Activated T-helper 1 cell treated with anti-CD3 and anti-CD28 coated beads, Interleukin-12 subunit alpha, Interleukin-12 subunit beta, Interleukin-2, Interleukin-4 antibody, amounts not matched to agents 30 ng/mL and 10 ng/mL and 1 ng/mL, durations not matched to agents 14 hours and 24 hours and 36 hours (primary cell): ENCODE measurements at places on chromosomes 6 and 20.

DNA sequence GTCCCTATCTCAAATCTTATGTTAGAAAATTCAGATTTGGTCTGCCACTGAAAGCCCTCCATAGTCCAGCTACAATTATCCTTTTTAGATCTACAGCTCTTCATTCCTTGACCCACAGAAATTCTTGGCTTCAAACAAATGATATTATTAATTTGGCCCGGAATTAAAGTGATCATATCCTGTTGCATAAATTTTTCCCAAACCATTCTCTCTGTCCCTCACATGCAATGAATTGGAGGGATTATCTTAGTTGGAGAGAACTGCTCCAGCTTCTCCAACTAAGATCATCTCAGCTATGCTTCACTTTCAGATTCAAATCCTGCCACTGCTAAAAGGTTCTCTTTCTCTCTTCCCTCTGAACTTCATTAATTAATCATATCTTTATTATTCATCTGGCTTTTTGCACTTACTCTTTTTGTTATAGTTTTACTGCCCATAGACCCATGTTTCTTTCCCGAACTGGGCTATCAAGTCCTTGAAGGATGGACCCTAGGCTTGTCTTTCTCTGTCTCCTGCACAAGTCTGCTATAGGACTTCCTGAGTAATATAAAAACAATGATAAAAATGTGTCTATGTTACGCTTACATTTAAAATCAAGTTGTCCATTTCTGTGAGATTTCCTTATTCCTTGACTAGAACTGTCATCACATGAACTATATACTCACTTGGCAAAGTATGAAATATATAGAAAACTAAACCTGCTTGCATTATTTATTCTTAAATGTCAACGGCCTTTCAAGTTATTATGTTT lies 493.9 kb upstream of the MARCKS start:
- no peak for DNase-seq

- no peak for DNase-seq
Measured at GRCh38 chr20:22905658-22906057, 129.5 kb upstream of the SSTR4 start.

- DNase-seq = no peak
Measured at GRCh38 chr20:24283186-24283585, 186.2 kb upstream of the SYNDIG1 start.

DNA sequence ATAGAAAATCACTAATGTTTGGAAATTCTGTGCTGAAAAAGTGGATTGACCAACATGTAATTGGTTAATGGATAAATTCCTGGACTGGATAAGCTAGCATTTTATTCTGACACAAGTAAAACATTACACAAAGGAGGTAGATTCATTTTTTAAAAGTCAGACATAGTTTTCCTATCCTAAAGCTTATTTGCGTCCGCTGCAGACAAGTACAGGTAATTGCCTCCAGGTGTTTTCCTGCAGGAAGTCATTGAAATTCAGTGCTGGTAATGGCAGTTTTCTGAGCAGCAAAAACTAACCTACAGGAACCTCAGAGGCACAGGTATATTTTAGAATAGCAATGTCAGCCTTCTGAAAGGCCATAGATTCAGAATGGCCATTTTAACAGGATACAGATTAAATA lies 20.0 kb upstream of the HIVEP1 start:
- DNase-seq = no peak

DNA sequence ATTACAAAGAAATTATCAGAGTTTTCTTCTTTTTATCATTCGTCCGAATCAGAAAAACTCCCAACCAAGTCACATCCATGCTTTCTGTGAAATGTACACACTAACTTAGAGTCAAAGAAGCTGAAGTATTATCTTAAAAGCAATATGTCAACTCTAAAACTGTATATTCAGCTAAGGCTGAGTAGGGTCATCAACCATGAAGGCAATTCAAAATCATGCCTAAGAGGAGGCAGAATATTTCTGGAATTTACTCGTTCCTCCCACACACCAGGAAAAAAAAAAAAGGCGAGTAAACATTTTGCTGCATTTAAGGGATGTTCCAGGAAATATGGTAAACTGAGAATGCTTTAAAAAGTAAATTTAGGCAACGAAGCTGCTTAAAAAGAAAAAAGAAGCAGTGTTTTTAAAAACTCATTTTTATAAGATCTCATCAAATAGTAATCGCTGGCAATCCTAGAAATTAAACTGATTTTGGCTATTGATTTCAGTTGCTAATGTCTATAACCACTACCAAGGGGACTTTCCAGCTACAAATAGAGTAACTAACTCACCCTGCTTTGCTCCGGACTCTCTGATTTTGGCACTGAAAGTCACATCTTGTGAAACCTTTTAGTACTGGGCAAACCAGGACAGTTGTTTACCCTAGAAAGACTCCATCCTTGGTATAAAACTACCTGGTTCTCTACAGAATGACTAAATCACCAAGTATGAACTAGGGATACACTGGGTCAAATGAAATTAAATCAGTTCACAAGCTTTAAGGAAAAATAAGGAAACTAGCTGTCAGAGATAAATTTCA lies 82.8 kb downstream of the MBOAT1 start:
- no peak for DNase-seq

- DNase-seq = no peak
Measured at GRCh38 chr6:145529582-145529981, 205.7 kb downstream of the EPM2A start.

DNA sequence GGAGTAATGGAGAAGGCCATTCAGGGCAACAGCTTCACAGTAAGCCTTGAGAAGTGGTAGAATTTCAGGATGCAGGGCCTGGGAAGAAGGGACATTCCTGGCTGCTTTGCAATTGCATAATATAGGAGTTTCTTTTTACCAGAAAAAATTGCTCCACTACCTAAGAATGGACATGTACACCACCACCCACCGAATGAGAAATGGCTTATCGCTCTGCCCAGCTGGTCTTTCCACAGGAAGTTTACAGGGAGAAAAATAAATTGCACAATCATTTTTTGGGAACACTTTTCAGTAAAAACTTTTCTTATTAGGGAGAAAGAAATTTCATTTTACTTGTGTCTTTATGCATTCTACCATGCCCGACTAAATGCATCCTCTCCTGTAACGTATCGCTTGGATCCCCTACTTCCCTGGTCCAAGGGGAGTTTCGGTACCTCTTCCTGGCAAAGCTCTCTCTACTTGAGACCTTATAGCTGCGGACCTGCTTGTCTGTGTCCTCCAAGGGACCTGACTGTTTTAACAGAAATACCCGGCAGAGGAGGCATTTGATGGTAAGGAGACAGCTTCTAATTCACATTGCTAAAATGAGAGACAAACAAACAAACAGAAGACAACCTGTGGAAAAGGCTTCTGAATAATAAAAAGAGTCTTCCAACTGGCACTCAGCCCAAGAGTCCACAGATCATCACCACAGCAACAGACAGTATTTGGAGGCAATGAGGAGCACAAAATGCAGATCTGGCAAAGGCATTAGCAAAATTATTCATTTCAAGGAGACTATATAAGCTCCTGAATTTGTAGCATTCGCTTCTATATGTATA lies 54.2 kb downstream of the MAP3K5 start:
- no peak for DNase-seq

- DNase-seq = no peak
Measured at GRCh38 chr6:119686644-119687043, 337.1 kb upstream of the MAN1A1 start.

GRCh38 chr6:87669051-87669450 lies 33.0 kb downstream of the AKIRIN2 start:
- DNase-seq = no peak

DNA sequence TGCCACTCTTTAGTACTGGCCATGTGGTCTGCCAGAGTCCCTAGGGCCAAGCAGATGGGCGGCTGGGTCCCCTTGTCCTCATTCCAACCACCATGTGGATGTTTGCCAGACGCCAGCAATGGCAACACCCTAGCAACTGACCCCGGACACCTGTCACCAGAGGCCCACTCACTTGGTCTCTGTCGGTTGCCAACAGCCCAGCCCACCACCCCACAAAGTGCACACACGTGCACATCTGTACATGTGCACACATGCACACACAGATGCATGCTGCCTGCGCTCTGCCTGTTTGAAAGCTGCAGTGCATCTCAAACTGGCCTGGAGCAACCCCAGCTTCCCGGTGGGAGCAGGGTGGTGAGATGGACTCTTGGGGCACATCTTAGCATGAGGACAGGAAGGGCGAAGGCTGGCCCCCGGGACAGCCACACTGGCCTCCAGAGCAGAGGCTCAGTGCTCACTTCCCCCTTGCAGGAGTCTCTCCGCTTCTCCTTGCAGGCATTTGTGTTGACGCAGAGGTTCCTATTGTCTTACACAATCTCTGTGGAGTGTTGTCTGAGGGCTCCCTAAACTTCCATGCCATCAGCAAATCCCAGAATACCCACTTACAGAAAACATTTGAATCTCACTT lies 54.0 kb downstream of the PSMG4 start:
- DNase-seq = no peak

DNA sequence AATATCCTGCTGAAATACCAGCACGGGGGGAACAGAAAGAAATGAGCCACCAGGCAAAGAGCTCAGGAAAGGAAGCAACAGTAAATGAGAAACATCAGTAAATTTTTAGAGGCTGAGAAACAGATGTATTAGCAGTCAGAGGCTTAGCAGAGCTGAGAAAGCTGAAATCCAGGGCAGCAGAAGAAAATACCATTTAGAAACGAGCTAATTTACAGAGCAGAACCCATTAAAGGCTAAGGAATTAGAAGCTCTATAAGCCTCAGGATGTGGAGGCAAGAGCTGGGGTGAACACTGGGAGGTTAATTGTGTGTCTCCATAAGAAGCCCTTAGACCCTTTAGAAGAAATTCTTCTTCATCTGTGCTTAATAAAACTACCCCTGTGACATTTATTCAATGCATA lies 178.6 kb upstream of the RGS17 start:
- no peak for DNase-seq

DNA sequence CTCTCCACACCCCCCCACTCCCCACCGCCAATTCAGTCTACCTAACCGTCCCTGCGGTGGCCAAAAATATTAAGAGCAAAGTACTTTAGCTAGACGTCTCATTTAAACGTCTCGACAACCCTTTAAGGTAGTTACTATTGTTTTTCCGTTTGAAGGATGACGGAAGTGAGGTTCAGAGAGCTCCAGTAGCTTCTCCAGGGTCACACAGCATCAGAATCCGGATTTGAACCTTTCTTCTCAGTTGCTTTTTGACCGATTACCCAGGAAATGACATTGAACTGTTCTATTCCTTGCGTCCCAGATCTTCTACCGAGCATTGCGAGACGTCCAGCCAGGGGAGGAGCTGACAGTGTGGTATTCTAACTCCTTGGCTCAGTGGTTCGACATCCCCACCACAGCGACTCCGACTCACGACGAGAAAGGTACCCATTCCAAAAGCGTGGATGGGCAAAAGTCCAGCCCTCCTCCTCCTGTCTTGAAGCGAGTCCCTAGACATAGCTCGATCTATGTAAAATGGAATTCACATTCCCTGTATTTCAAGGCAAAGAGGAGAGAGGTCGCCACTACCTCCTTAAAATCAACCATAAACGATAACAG lies 2.4 kb downstream of the PRDM13 start:
- no peak for DNase-seq

DNA sequence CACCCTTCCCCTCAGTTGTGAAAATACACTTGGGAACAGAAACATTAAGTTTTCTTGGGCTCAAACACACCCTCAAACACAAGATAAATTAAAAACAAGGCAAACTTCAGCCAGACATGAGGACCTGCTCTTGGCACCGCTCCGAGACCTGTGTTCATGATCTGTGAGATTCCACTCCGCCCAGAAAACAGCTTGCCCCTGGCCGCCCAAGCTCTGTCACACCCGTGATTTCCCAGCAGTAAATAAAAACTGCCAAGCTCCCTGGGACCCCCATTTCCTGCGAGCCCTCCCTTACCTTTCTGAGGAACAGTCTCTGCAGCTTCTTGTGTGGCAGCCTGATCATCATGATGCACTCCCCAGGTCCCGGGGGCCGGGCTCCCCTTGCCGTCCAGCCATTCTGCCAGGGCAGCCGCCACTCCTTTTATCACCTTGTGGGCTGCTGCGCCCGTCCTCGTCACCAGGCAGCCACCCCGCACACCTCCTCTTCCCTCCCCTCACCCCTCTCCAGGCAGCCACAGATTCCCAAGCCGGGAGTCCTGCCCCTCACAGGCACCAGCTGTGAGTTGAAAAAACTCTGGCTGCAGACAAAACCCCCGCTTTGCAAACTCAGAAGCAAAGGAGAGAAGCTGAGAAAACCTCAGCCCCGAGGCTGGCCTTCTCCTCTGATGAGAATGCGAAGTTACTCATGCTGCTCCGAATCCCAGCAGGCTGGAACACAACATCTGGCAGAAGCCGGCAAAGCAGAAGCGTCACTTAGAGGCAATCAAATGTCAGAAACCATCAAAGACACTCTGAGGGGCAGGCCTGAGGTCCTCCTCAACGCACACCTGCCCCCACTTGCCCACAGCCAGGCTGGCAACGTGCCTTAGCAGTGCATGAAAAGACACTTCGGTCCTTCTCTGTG lies 130.4 kb upstream of the RPS6KA2 start:
- no peak for DNase-seq

DNA sequence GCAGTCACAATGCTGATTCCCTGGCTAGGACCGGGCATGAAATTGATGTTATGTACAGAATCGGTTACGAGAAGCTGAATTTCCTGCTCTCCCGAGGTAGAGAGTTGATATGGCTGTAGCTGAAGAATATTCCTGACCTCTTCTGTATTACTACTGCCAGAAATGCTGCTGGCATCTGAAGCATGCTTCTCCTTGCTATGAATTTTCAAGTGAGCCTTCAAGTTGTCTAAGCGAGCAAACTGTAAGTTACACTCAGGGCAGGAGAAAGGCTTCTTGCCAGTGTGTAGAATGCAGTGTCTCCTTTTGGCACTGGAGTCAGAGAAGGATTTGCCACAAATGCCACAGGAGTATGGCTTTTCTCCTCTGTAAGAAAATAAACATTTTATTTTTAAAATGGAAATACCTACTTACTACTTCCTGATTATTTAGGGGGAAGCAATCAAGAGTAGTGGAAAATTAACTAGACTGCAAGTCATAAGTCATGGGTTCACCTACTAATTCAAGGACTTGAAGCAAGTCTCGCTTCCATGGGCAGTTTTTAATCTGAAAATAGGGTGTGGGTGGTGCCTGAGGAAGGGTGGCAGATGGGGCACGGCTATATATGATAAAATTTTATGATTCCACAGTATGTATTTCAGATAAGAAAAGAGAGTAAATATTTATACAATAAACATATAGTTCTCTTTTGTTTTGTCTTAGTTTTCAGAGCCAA lies 10.8 kb upstream of the MICAL1 start:
- no peak for DNase-seq

- DNase-seq = no peak
Measured at GRCh38 chr6:100344321-100344720, 120.4 kb downstream of the SIM1 start.
